Activated T-cell treated with anti-CD3 and anti-CD28 coated beads for 24 hours (primary cell): ENCODE measurements at places on chromosomes 6 and 20.

DNA sequence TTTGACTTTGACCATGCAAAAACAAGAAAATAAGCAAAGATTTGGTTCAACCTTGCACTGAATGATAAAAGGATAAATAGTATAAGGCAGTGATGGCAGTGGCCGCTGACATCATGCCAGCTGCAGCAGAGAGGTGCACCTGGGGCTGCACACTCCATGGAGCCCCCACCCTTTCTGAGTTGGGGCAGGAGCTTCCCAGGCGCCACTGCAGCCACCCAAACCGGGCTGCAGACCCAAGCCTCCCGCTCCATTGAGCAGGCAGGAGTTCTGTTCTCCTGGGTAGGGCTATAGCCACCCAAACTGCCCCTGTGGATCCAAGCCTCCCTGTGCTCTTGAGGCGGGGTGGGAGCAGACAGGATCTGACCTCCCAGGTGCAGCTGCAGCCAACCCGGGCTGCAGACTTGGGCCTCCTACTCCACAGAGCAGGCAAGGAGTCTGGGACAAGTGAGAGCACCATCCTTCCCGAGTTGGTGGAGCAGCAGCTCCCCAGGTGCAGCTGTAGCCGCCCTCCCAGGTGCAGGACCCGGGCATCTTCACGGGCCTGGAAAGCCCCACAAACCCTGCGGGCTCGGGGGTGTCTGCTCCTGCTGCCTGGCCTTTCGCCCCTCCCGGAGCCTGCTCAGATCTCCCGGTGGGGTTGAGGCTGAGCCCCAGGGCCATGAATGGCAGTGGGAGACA is 537.9 kb downstream of the TENT5A start:
- no peak for DNase-seq

- DNase-seq: peak; percentile 17
These were observed 10.8 kb downstream of the GSTA4 start for GRCh38 chr6:52984247-52984646.

DNA sequence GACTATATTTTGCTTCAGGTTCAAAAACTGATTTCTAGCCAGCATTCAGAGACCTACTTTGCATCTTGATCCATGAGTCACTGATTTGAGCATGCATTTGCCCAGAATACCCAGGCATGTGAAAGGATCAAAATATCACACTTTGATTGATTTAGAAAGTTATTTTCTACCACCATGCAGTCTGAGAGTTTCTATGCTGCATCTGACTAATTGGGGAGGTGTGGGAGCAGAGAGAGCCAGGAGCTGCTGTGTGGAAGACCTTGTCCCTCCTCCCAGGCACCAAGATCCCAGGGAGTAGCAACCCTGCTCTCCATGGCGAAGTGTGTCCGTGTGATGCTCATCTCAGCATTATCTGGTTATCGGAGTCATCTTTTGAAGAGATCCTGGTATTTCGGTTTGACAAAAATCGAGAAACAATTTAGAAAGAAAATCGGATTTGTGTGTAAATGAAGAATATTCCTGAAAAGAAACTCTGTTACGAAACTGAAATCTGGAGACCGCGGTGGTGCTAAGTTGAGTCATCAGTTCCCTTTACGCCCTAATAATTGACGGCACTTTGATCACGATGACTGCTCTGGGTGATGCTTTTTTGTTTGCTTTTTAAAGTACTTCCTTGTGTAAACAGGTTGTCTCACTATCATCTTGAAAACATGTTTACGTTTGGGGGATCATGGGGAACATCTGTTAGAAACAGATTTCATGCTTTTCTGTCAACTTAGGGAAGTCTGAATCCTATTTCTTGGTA is 193.4 kb downstream of the BACH2 start:
- DNase-seq: no peak

- no peak for DNase-seq
These were observed at the start of gene GID8 for GRCh38 chr20:62938105-62938888. TSS of gene GID8 (plus strand) at chr20:62938147. CDS start at chr20:62941503, 3,356 bp downstream.

- DNase-seq: no peak
These were observed 34.4 kb downstream of the TENT5A start for GRCh38 chr6:81718126-81718525.

- no peak for DNase-seq
These were observed 41.0 kb upstream of the KLHL31 start for GRCh38 chr6:53706525-53706924.
